ENCODE measurements at places on chromosomes 3 and 15.

DNA sequence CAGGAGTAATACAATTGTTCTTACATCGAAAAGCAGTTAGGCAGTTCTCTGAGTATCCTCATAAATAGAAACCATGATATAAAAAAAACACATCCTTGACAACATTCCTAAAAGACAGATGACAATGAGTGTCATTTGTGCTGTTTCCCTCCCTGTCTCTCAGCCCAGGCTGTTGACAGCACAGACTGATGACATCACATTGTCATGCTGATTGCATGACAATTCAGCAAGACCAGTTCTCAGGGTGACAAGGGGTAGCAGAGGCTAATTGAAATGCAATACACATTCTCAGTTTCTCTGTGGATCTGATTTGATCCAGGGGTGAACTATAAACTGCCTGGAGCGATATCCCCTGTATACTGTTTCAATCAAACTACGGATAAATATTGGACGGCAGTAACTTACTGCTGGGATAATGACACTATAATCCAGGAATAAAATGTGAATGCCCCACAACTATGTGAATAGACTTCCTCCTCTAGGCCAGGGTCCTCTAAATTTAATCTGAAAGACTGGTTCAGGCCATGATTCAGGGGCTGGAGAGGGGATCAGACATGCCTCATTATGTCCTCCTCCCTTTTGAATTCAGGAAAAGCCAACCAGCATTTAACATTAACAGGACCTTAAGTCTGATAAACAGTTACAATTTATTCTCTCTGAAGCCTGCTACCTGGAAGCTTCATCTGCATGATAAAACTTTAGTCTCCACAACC is 16.7 kb upstream of the EIF1B start:
- no peak for DNase-seq

DNA sequence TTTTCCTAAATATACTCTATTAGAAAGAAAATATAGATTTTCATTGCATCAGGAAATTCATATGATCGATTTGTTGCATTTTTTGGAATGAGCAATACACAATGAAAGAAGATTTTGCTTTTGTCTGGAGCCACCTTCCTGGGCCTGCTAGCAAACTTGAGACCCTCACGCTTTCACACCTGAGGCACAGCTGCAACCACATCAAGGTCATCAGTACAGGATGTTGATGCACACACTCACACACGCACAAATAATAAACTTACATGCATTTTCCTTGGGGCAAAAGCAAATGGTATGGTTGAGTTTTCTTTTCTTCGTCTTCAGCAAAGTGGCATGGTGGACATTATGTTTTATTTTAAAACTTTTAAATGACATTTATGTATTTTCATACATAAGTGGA is 64.8 kb upstream of the SATB1 start:
- DNase-seq, result no peak

DNA sequence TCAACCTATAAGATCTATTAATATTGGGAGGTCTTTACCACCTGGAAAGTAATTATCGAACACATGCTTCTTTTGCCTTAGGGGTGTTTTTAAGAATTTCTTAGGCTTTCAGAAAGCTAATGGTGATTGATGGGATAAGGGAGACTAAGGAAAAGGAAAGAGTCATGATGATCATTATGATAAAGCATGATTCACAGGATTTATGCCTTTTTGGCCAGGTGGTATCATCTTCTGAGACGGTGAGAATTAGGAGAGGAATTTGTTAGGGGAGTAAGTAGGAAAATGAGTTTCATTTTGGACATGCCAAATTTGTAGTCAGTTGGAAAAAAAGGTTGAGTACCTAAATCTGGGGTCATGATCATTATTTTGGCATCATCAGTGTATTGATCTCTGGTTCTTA is 8.9 kb downstream of the ARMC8 start:
- DNase-seq, result no peak

DNA sequence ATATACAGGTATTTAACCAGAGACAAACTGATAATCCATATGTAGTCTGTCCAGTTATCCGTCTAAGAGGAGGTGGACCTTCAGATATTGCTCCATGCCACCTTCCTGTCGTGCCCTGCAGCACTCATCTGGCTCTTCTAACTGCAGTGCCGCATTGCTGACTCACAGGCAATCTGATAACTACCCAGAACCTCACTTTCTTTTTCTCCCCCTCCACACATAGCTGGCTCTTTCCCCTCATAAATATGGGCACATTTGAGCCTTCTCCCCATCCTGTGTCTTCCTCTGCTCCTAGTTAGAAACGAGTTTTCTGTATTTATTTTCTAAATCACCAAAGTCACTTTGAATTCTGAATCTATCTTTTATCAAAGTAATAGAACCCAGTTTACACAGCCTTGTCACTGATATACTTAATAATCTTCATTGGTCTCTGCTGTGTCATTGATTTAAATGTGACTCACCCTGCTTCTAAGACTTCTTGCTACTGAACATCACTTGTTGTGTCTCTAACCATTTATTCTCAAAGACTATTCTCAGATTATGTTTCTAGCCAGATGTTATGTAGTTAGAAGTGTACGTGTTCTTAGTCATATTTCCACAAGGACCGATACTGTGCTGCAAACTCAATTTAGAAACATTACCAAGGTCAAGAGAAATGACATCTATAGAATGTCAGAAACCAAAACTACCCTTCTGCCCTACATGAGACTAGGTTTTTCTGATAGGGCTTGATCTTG is 17.4 kb upstream of the KCNMB2 start:
- DNase-seq, result no peak

GRCh38 chr3:39327053-39327745 is 2.3 kb upstream of the CCR8 start:
- no peak for DNase-seq

DNA sequence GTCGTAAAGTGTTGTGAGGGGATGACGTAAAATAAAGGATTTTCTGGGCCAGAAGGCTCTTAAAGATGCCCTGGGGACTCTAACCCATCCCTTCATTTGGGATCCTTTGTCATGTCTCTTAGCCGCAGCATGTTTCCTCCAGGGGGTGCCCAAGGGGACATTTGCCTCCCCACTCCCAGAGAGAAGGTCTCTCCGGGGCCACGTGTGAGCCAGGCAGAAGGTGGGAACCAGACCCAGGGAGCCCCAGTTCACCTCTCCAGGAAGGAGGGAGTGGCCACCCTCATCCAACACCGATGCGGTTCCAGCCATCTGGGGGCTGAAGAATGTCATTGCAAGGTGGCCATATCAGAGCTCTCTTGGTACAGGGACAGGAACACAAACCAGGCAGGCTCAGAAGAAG is 25.2 kb downstream of the ST8SIA2 start:
- no peak for DNase-seq

DNA sequence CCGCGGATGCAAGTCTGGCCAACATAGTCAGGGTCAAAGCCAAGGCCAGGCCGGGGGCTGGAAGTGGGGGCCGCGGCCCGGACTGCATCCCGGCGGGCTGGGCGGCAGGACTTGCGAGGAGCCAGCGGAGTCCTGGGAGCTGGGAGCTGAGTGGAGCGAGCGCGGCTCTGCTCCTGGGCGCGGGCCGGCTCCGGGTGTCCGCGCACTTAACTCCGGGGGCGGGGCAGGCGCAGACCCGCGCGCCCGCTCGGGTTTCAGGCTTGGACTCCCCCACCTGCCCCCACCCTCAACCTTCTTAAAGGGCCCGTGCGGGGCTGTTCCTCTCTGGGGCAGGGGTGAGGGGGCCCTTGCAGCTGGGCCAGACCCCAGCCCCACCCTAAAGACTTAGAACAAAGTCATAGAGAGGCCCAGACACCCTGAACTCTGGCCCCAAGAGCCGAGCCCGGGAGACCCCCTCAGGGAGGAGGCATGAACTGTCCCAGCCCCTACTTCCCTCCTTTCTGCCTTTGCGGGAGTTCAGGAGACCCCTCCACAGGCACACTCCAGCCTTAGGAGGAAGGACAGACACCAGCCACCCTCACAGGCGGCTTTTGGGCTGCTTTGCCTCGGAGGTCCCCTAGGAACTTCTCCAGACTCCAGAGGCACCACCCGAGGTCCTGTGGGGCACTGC is at the start of gene CSPG4:
CSPG4 (minus strand) TSS at position 181 of the 670 bp plus-strand sequence; CDS start at position 88, 93 bp downstream.
- DNase-seq, result no peak

GRCh38 chr3:57596495-57597126 is 533 bp downstream of the ARF4 start:
- DNase-seq, result no peak

- DNase-seq, result no peak
Observed at GRCh38 chr3:70885636-70886035, 573.2 kb upstream of the MDFIC2 start.

- DNase-seq, result no peak
Observed at GRCh38 chr15:65646486-65646885, 24.7 kb downstream of the SLC24A1 start.

GRCh38 chr3:187812496-187812895 is 67.2 kb upstream of the BCL6 start:
- DNase-seq, result no peak

DNA sequence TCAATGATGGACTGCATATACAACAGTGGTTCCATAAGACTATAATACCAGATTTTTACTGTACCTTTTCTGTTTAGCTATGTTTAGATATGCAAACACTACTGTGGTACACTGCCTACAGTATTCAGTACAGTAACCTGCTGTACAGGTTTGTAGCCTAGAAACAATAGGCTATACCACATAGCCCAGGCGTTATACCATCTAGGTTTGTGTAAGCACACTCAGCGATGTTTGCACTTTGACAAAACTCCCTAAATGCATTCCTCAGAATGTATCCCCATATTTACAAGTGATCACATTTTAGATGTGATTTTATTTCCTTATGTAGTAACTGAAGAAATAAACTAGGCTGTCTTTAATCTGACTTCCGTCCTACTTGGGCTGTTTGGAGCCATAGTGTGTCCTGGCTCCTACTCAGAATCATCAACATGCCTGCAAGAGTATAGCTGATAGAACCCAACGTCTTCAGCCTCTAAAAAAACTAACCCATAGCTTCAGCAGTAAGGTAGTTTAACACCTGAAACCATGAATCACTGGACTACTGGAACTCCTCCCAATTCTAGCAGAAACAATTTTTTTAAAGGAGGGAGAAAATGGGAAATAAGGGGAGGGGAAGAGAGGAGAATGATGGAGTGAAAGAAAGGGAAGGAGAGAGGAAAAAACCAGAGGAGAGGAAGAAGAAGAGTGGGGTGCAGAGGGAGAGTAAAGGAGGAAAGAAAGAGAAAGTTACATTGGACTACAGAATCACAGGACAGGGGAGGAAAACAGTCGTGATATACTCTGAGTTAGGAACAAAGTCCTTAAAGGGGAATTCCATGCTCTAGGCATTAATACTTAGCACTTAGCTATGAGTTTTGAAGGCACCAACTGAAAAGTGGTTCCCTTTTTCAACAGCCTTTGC is 67.7 kb upstream of the PLXND1 start:
- DNase-seq, result no peak

GRCh38 chr15:41795996-41796856 is 21.9 kb downstream of the MAPKBP1 start:
- DNase-seq, result no peak

GRCh38 chr15:92833106-92833433 is 67.1 kb upstream of the CHD2 start:
- no peak for DNase-seq

- no peak for DNase-seq
Observed at GRCh38 chr15:62847900-62848489, 194.6 kb upstream of the TPM1 start.

GRCh38 chr3:85502148-85502875 is 543.5 kb downstream of the CADM2 start:
- no peak for DNase-seq

GRCh38 chr15:50064673-50065072 is 54.4 kb downstream of the ATP8B4 start:
- DNase-seq, result no peak

GRCh38 chr3:57132674-57133073 is 32.5 kb downstream of the IL17RD start:
- no peak for DNase-seq

GRCh38 chr15:33293713-33294334 is 16.9 kb upstream of the RYR3 start:
- no peak for DNase-seq
